ENCODE measurements at places on chromosomes 11 and 22.

GRCh38 chr11:44443836-44444769 is 121.4 kb upstream of the CD82 start:
- no peak for DNase-seq
- no peaks in the 10 kb centered on the region for H3K27me3 ChIP-seq
- H3K4me3 ChIP-seq: peak overlapping the region; percentile 14
- no peak overlapping the region for H3K27ac ChIP-seq
- no peaks in the 10 kb centered on the region for H3K4me1 ChIP-seq

GRCh38 chr11:117814204-117814765 is 10.3 kb downstream of the FXYD2 start:
- no peak for DNase-seq
- H3K36me3 ChIP-seq: no peaks in the 10 kb centered on the region
- no peaks in the 10 kb centered on the region for H3K27me3 ChIP-seq
- H3K27ac ChIP-seq: no peak overlapping the region
- no peak overlapping the region for H3K4me3 ChIP-seq

- no peaks in the 10 kb centered on the region for H3K4me1 ChIP-seq
- no peak overlapping the region for H3K4me3 ChIP-seq
- H3K36me3 ChIP-seq: peaks cover 16% of the 10 kb centered on the region
- no peak for DNase-seq
- H3K27me3 ChIP-seq: no peaks in the 10 kb centered on the region
Measured at GRCh38 chr11:45945397-45945999, 23.0 kb downstream of the LARGE2 start.

DNA sequence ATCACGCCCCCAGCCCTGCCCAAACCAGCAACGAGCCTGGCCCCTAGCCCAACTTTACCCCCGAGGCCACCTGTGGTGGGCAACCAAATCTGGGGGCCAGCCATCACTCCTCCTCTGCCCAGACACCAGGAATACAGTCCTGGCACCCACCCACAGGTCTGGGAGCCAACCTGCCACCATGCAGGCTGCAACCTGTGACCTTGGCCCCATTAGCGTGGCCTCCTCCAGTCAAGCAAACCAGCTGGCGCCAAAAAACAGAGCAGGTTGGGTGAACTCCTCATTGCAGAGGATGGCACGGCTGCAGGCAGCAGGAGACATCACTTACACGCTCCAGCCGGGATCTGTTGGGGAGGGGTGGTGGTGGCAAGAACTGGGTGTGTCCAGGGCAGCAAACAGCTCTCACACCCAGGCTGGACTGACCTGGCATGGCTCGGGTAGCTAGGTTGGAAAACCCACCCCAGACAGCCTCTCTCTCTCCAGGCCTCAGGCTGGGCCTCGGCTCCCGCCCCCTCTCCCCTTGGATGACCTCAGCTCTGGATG is 65.5 kb upstream of the TCF20 start:
- H3K36me3 ChIP-seq: no peaks in the 10 kb centered on the region
- no peaks in the 10 kb centered on the region for H3K27me3 ChIP-seq
- DNase-seq: no peak
- H3K27ac ChIP-seq: no peak overlapping the region
- H3K4me3 ChIP-seq: no peak overlapping the region

DNA sequence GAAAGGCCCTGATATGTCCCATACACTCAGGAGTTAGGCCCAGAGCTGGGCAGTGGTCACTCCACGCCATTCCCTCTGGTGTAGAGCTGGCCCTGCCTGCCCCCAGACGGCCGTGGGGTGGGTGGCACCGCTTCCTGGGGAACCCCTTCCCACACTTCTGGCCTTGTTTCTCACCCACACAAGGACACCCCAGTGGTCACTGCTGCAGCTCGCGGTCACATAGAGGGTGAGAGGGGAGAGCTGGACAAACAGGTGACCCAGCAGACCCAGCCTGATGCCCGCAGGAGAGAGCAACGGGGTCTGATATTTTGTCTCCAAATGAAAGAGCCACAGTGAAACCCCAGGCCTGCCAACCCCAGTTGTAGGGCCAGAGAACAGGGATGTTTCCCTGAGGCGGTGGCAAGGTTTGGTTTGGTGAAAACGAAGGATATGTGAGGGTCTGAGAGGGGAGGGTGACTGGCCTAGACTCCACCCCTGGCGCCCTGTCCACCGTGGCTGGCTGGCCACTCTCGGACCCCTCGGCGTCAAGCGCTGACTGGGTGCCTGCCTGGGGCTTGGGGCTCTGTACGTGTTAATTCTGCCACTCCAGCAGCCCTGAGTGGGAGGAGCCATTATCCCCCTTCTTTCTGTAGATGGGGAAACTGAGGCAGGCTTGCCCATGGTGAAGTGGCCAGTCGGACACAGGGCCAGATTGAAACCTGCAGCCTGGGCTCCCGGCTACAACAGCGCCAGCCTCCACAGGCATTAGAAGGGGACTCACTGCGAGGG is 71.0 kb upstream of the PPARA start:
- H3K36me3 ChIP-seq: no peaks in the 10 kb centered on the region
- H3K27me3 ChIP-seq: no peaks in the 10 kb centered on the region
- DNase-seq: no peak
- H3K4me1 ChIP-seq: no peaks in the 10 kb centered on the region

- DNase-seq: no peak
- no peak overlapping the region for H3K4me3 ChIP-seq
- H3K36me3 ChIP-seq: no peaks in the 10 kb centered on the region
- no peaks in the 10 kb centered on the region for H3K4me1 ChIP-seq
- H3K27ac ChIP-seq: no peak overlapping the region
Measured at GRCh38 chr11:43871051-43871450, 9.6 kb upstream of the ALKBH3 start.

GRCh38 chr11:77411717-77412441 is 62.0 kb downstream of the PAK1 start:
- no peak overlapping the region for H3K27ac ChIP-seq
- peak; percentile 53 for DNase-seq
- no peaks in the 10 kb centered on the region for H3K27me3 ChIP-seq
- H3K4me1 ChIP-seq: peaks cover 16% of the 10 kb centered on the region

DNA sequence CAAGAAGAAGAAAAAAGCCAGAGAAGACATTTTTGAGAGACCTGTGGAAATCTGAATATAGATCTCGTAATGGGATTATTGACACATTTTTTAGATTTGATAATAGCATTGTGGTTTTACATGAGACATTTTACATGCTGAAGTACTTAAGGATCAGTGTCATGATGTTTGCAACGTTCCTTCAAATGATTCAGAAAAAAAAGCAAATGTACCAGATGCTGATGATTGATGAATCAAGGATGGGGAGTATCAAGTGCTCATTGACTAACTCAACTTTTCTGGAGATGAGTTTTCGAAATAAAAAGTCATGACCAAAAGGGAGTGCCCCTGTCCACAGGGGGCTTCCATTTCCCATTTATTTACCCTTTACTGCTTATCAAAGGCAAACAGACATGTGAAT is 207.0 kb upstream of the SORL1-AS1 start:
- no peaks in the 10 kb centered on the region for H3K27me3 ChIP-seq
- H3K27ac ChIP-seq: no peak overlapping the region
- no peak for DNase-seq
- H3K4me3 ChIP-seq: no peak overlapping the region
- H3K36me3 ChIP-seq: no peaks in the 10 kb centered on the region

DNA sequence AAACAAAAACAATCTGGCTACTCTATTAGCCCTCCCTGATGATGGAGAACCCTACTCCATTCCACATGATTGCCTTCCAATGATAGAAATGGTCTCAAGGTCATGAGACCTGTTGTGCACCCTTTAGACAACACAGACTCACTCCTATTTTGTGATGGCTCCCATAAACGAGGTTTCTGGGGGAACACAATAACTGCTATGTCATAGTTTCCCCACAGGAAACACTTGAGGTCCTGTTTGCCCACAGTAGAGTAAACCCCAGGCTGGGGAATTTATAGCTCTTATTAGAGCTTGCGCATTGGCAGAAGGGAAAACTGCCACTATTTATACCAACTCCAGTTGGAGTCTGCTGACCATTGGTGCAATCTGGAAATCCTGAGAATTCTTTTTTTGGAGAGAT is 28.7 kb downstream of the MIF start:
- no peaks in the 10 kb centered on the region for H3K4me1 ChIP-seq
- H3K36me3 ChIP-seq: peaks cover 12% of the 10 kb centered on the region
- H3K4me3 ChIP-seq: no peak overlapping the region
- H3K27ac ChIP-seq: no peak overlapping the region
- DNase-seq: no peak

- peaks cover 31% of the 10 kb centered on the region for H3K36me3 ChIP-seq
- H3K27me3 ChIP-seq: no peaks in the 10 kb centered on the region
- H3K27ac ChIP-seq: no peak overlapping the region
- H3K4me1 ChIP-seq: no peaks in the 10 kb centered on the region
Measured at GRCh38 chr11:68261006-68261405, 10.8 kb downstream of the C11orf24 start.

DNA sequence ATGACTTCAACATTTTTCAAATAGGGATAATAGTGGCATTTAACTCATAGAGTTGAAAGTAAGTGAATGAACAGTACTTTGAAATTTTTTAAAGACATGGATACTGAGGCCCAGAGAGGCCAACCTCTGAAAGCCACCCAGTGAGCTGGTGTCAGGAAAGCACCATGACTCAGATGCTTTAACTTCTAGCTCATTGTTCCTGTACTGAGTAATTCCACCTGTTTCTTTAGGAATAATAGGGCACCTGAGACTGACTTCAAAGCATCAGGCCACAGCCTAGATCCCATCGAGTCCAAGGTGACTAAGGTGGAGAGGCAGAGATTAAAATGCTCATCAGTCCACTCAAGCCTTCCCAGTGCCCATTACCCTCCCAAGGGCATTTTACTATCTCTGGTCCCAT is 491.8 kb upstream of the TENM4 start:
- H3K4me1 ChIP-seq: no peaks in the 10 kb centered on the region
- H3K27me3 ChIP-seq: no peaks in the 10 kb centered on the region
- no peak overlapping the region for H3K4me3 ChIP-seq
- H3K27ac ChIP-seq: no peak overlapping the region
- H3K36me3 ChIP-seq: no peaks in the 10 kb centered on the region
- DNase-seq: no peak

DNA sequence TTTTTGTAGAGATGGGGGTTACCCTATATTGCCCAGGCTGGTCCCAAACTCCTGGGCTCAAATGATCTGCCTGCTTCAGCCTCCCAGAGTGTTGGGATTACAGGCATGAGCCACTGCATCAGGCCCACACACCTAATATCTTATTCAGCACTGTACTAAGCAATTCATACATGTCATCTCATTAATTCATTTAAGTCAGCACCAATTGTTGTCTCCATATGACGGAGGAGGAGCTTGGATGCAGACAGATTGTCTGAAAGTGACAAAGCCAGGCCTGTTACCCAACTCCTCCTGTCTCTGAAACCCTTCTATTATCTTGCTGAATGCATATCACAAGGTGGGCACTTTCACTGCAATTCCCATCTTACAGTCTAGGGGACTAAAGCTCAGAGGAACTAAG is 57.5 kb upstream of the ALX4 start:
- H3K27ac ChIP-seq: no peak overlapping the region
- H3K36me3 ChIP-seq: no peaks in the 10 kb centered on the region
- no peak overlapping the region for H3K4me3 ChIP-seq
- no peaks in the 10 kb centered on the region for H3K4me1 ChIP-seq

DNA sequence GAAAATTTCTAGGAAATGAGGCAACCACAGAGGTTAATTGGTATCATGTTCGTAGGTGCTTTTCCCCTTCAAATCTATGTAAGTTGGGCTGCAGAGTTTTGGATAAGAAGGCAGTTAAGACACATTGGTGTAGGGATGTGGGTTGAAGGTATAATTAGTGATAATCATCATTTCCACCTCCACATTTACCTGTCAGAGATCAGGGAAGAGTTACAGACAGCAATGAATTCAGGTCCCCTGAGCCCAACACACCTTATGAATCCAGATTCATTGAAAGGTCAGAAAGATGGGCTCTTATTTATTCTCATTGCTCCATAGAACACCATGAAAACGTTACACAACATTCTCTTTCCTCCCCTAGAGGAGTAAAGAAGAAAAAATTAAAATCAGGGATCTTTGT is 308.7 kb downstream of the C11orf87 start:
- no peak overlapping the region for H3K4me3 ChIP-seq
- no peak for DNase-seq
- no peaks in the 10 kb centered on the region for H3K36me3 ChIP-seq
- no peaks in the 10 kb centered on the region for H3K27me3 ChIP-seq

All from trophoblast cell (in vitro differentiated cells and primary cell).